ENCODE measurements at places on chromosomes 7 and 10.

GRCh38 chr7:100029596-100029995, 14.2 kb downstream of the ZKSCAN1 start:
- no peak for DNase-seq

DNA sequence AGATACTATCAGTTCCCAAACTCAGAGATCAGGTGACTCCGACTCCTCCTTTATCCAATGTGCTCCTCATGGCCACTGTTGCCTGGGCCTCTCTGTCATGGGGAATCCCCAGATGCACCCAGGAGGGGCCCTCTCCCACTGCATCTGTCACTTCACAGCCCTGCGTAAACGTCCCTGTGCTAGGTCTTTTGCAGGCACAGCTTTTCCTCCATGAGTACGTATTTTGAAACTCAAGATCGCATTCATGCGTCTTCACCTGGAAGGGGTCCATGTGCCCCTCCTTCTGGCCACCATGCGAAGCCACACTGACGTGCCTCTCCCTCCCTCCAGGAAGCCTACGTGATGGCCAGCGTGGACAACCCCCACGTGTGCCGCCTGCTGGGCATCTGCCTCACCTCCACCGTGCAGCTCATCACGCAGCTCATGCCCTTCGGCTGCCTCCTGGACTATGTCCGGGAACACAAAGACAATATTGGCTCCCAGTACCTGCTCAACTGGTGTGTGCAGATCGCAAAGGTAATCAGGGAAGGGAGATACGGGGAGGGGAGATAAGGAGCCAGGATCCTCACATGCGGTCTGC, 162.2 kb downstream of the EGFR start:
- no peak for DNase-seq

DNA sequence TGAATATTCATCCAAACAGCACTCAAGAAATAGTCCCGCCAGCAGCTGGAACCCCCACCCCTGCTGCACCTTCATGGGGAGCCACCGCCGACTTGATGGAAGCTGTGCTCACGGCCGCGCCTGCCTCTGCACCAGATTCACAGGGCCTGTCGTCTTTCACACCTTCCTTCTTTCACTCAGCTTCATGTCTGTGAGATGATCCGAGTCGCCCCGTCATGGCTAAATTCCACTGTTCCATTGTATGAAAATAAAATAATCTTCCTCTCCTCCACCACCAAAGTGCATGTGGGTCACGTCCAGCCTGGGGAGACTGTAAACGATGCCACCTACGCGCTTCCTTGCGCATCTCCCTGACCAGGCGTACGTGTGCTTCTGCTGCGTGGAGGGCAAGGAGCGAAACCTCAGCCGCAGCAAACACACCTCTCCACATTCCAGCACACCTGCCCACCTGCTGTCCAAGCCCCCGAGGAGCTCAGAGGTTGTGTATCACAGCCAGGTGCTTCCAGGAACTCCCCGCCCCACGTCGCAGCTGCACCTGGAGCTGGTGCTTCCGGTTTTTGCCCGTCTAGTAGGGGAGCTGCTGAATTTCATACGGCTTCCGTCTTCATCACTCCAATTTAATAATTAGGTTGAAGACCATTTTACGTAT, 137.0 kb downstream of the PTPRN2 start:
- no peak for DNase-seq

DNA sequence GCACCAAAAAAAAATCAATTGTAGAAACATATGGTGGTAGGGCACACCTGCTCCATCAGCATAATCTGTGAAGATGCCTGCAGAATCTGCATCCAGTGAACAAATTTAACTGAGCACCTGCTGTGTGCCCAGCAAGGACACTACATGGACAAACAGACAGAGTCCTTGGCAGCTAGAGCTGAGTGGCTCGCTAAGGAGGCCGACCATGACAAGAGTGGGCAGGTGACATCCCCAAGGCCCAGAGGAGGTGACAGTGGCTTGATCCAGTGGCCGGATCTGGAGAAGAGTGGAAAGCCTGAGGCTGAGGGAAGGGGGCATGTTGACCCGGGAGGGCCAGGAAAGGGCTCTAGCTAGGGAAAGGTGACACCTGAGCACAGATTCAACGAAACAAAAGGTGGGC, 68.1 kb downstream of the MAD1L1 start:
- DNase-seq: no peak

DNA sequence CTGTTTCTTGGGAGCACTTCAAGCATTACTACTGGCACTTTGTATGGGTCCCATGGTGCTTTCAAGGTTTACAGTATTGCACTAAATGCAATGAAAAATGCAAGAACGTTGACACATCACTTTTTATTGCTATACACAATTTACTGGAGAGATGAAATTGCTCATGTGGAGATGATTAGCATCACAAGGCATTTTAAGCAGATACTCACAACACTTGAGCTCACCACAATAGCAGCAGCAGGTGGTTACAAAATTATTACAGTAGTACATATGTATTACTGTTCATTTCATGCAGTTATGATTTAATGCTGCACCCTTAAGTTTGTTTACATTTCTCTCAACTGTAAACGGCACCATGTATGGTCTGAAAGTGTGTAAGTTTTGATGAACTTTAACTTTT, 537.7 kb downstream of the GRM8 start:
- DNase-seq: no peak
